ENCODE measurements at places on chromosomes 12 and 14. TPM values are rescaled to one million over a fixed set of nuclear protein-coding genes. Genes with fewer than 3 reads are reported as not detected.

GRCh38 chr12:91264178-91264577, 81.6 kb upstream of the DCN start:
- DNase-seq: no peak
- H3K36me3 ChIP-seq: no peaks in the 10 kb centered on the region
- H3K4me3 ChIP-seq: no peak overlapping the region
- no peaks in the 10 kb centered on the region for H3K27me3 ChIP-seq
- no peak overlapping the region for H3K27ac ChIP-seq
- H3K4me1 ChIP-seq: no peaks in the 10 kb centered on the region

DNA sequence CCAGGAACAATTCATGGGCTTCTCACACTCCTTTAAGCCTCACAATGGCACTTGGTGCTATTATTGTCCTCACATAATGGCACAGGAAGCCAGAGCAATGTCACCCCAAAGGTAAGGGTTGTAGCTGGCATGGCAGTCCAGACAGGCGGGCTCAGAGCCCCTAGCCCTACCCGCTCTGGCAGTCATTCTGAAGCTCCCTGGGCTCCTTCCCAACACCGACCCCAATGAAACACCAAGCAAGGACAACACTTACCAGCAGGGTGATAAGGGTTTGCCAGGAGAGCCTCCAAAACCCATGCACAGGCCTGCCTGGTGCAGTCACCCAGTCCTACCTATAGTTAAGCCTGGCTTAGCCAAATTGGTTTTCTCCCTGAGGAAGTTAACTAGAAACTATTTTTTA, 30.8 kb downstream of the MAX start:
- H3K4me1 ChIP-seq: peaks cover 15% of the 10 kb centered on the region
- peaks cover 49% of the 10 kb centered on the region for H3K36me3 ChIP-seq
- no peak overlapping the region for H3K27ac ChIP-seq
- no peaks in the 10 kb centered on the region for H3K27me3 ChIP-seq

- no peak overlapping the region for H3K4me3 ChIP-seq
- peaks cover 28% of the 10 kb centered on the region for H3K27me3 ChIP-seq
- DNase-seq: no peak
- no peaks in the 10 kb centered on the region for H3K4me1 ChIP-seq
Measured at GRCh38 chr12:480831-481816, 21.4 kb downstream of the B4GALNT3 start.

GRCh38 chr14:72500234-72500838, 393.6 kb downstream of the DPF3 start:
- H3K36me3 ChIP-seq: no peaks in the 10 kb centered on the region
- H3K4me1 ChIP-seq: no peaks in the 10 kb centered on the region
- H3K4me3 ChIP-seq: no peak overlapping the region
- no peak for DNase-seq

DNA sequence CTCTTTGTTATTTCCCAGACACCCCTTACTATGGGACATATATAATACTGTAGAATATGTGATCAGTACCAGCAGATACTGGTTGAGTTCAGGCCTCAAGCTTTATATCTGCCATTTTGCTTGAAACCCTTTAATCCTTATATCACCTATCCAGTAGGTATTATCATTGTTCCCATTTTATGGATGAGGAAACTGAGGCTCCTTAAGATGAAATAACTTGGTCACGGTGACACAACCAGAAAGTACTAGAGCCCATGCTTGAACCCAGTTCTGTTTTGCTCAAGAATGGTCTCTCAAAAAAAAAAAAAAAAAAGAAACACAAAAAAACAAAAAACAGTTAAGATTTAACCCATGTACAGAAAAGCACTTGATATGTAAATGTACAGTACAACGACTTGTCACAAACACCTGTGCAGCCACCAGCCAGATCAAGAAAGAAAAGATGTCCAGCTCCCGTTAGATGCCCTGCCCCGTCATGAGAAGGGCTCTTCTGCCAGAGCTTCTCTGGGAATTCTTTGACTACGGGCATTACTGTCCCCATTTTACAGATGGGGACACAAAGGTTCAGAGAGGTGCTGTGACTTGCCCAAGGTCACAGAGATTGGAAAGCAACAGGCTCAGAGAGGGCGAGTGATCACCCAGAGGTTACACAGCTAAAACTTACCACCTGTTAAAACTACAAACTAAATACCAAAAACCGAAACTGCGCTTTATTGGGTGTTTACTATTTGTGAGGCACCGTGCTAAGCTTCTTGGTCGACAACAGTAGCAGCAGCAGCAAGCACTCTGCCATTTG, 669 bp upstream of the WSCD2 start:
- no peak overlapping the region for H3K4me3 ChIP-seq
- H3K4me1 ChIP-seq: peaks cover 1% of the 10 kb centered on the region
- H3K27me3 ChIP-seq: peaks cover 44% of the 10 kb centered on the region
- H3K36me3 ChIP-seq: no peaks in the 10 kb centered on the region
- no peak for DNase-seq

- no peak overlapping the region for H3K27ac ChIP-seq
- no peak overlapping the region for H3K4me3 ChIP-seq
- H3K36me3 ChIP-seq: no peaks in the 10 kb centered on the region
- DNase-seq: no peak
- no peaks in the 10 kb centered on the region for H3K27me3 ChIP-seq
Measured at GRCh38 chr14:60905923-60906322, 75.0 kb downstream of the TRMT5 start.

DNA sequence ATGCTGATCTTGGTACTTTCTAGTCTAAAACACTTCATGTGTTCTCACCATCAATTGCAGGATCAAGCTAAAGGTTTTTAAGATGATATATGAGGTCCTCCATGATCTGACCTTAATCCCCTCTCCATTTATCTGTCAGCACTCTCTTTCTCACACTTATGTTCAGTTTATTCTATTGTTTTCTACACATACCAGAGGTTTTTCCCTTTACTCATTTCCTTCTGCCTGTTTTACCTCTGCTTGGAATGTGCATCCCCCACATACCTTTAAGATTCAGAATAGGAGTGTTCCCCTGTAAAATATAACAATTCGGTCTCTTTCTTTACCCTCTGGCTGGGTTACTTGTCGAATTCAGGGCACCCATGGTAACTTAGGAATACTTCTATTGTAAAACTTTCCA, 219.1 kb upstream of the PKP2 start:
- no peak overlapping the region for H3K4me3 ChIP-seq
- no peak for DNase-seq

- H3K4me3 ChIP-seq: no peak overlapping the region
- peaks cover 24% of the 10 kb centered on the region for H3K4me1 ChIP-seq
- H3K27me3 ChIP-seq: no peaks in the 10 kb centered on the region
- peak overlapping the region; percentile 29 for H3K27ac ChIP-seq
Measured at GRCh38 chr12:42361909-42362646, 36.1 kb downstream of the PPHLN1 start.

DNA sequence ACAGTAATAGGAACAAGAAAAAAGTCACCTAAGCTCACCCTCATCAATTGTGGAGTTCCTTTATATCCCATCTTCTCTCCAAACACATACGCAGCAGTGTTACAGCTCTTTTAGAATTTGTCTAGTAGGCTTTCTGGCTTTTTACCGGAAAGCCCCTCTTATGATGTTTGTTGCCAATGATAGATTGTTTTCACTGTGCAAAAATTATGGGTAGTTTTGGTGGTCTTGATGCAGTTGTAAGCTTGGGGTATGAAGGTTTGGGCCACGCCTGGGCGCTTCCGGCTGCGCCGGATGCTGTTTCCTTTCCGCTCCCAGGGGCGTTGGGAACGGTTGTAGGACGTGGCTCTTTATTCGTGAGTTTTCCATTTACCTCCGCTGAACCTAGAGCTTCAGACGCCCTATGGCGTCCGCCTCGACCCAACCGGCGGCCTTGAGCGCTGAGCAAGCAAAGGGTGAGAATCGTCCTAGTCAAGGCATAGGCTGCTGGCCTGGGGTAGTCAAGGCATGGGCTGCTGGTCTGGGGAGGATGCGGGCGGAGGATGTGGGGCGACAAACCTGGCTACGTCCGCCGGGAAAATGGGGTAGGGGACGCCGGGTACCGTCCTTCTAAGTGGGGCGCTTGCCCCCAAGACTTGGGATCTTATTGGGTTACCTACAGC, at the start of the genes C12orf57 and RNU7-1:
TSS of gene C12orf57 (plus strand) at position 301 of the 659 bp plus-strand sequence. CDS start at position 401, 100 bp downstream.
TSS of gene RNU7-1 (plus strand) at position 95 of the 659 bp plus-strand sequence.
- DNase-seq: peak; percentile 79
- H3K36me3 ChIP-seq: peaks cover 39% of the 10 kb centered on the region
- H3K4me1 ChIP-seq: peaks cover 46% of the 10 kb centered on the region
- H3K27me3 ChIP-seq: no peaks in the 10 kb centered on the region

DNA sequence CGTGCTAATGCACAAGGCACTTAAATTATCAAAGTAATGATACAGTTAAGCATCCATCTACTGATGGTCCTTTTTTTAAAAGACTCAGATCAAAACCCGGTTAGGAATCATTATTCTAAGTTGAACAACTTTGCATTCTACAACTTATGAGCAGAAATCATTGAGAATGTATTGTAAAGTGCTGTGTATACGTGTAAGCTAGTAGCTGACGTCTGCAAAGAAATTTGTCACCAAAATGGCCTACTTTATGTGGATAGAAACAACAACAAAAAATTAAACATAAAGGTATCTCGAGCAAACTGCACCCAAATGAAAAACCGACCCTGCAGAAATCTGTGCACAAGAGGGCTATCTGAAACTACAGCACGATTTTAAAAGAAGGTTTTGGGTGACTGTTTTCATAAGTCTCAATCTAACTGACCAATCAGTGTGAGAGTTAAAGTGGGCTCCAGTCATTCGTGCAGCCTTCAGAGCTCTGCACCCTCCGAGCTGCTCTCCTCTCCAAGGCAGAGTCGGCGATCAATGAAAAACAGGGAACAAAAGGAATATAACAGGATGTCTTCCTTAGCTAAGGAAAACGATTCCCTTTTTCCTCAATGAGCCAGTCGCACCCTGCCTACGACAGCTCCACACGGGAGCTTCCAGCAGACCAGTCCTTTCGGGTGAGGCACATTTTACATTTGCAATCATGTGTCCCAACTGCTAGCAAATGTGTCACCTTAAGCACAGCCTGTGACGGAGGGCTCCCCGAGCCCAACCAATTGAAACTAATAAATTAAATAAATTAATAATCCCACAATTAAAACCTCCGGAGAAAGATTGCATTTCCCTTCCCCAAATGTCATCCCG, 200.7 kb upstream of the FOXN3 start:
- no peaks in the 10 kb centered on the region for H3K27me3 ChIP-seq
- peaks cover 73% of the 10 kb centered on the region for H3K4me1 ChIP-seq
- H3K27ac ChIP-seq: peak overlapping the region; percentile 97

GRCh38 chr14:105028251-105028927, 7.5 kb upstream of the CDCA4 start:
- DNase-seq: no peak
- H3K27ac ChIP-seq: no peak overlapping the region
- H3K27me3 ChIP-seq: no peaks in the 10 kb centered on the region
- H3K4me1 ChIP-seq: peaks cover 27% of the 10 kb centered on the region
- no peak overlapping the region for H3K4me3 ChIP-seq

DNA sequence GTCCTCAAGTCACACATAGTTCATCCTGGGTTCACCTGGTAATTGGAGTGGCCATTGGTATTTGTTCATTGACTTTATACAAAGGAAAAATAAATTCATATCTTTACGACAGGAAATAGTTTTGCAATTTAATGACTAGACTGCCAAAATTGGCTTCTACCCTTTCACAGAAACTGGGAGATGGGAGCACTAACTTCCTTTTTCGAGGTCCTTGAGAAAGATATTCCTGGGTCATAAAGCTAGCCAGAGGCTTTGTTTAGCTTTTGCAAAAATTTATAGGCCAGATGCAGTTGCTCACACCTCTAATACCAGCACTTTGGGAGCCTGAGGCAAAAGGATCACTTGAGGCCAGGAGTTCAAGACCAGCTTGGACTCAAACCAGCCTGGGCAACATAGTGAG, 10.2 kb upstream of the OR11G2 start:
- no peaks in the 10 kb centered on the region for H3K27me3 ChIP-seq
- H3K27ac ChIP-seq: no peak overlapping the region

- DNase-seq: no peak
- no peak overlapping the region for H3K4me3 ChIP-seq
- H3K27me3 ChIP-seq: no peaks in the 10 kb centered on the region
- no peaks in the 10 kb centered on the region for H3K36me3 ChIP-seq
Measured at GRCh38 chr12:24025153-24025798, 75.8 kb upstream of the SOX5 start.

- H3K36me3 ChIP-seq: peaks cover 3% of the 10 kb centered on the region
- no peak overlapping the region for H3K27ac ChIP-seq
- DNase-seq: no peak
- H3K4me3 ChIP-seq: no peak overlapping the region
Measured at GRCh38 chr12:59580050-59580449, 15.8 kb upstream of the SLC16A7 start.

DNA sequence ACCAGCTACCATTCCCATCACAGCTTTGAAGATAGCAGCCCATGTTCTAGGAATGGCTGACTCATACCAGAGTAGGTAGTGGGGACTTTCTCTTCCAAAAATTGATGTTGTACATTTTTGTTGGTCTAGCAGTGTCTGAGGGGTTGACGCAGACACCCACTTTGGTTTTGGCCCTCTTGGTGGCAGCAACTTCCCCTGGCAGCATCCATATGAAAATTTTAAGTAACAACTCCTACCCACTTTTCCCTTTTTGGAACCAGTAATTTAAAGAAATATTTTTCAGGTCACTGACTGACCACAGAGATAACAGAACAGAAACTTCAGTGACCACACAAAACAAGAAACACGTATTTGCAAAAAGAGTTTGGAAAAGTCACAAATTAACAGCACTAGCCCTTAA, 162.0 kb upstream of the TMCC3 start:
- H3K4me3 ChIP-seq: no peak overlapping the region
- no peak for DNase-seq
- H3K27ac ChIP-seq: no peak overlapping the region

- DNase-seq: no peak
- no peaks in the 10 kb centered on the region for H3K36me3 ChIP-seq
- H3K4me3 ChIP-seq: no peak overlapping the region
- no peaks in the 10 kb centered on the region for H3K4me1 ChIP-seq
- H3K27ac ChIP-seq: no peak overlapping the region
Measured at GRCh38 chr12:2110849-2111566, 58.2 kb downstream of the CACNA1C start.

GRCh38 chr12:105567061-105567460, 236.6 kb downstream of the C12orf75 start:
- peaks cover 7% of the 10 kb centered on the region for H3K4me1 ChIP-seq
- H3K27ac ChIP-seq: no peak overlapping the region
- no peaks in the 10 kb centered on the region for H3K36me3 ChIP-seq
- H3K4me3 ChIP-seq: no peak overlapping the region
- peaks cover 11% of the 10 kb centered on the region for H3K27me3 ChIP-seq

- no peak overlapping the region for H3K27ac ChIP-seq
- no peaks in the 10 kb centered on the region for H3K36me3 ChIP-seq
- no peak overlapping the region for H3K4me3 ChIP-seq
- no peak for DNase-seq
- no peaks in the 10 kb centered on the region for H3K4me1 ChIP-seq
Measured at GRCh38 chr14:26389646-26390508, 208.0 kb downstream of the NOVA1 start.

GRCh38 chr14:68409387-68409786, 383.5 kb downstream of the ZFP36L1 start:
- DNase-seq: no peak
- no peak overlapping the region for H3K4me3 ChIP-seq
- H3K27me3 ChIP-seq: no peaks in the 10 kb centered on the region
- peaks cover 12% of the 10 kb centered on the region for H3K4me1 ChIP-seq
- H3K27ac ChIP-seq: no peak overlapping the region
- H3K36me3 ChIP-seq: no peaks in the 10 kb centered on the region

The MORN3 gene
- 0.34 TPM for total RNA-seq

The PTPN21 gene
- total RNA-seq: 0.34 TPM

The C14orf39 gene
- not detected for total RNA-seq

The ZNF891 gene
- 2.0 TPM for total RNA-seq

The TTC9 gene
- total RNA-seq: 6.1 TPM
